A549 treated with DMSO at 1 μM for 4 hours (cell line): ENCODE measurements at places on chromosomes 3 and 15. TPM values are rescaled to one million over a fixed set of nuclear protein-coding genes. Genes with fewer than 3 reads are reported as not detected.

The AADACL2 gene
- not detected in 5 replicates for total RNA-seq

The SLC51B gene
- 10.5 to 15.5 TPM (median 12.1 TPM) in 5 replicates for total RNA-seq

The PAQR9 gene
- 2.9 to 4.0 TPM (median 3.4 TPM) in 5 replicates for total RNA-seq

The GOLGA6D gene
- 0.11 to 0.12 TPM in 2 of 5 replicates, not detected in the others for total RNA-seq

The TRIM71 gene
- 0.01 TPM in 1 of 5 replicates, not detected in the others for total RNA-seq

The P2RY13 gene
- total RNA-seq = not detected in 5 replicates

The FMN1 gene
- 0.24 to 0.44 TPM (median 0.33 TPM) in 5 replicates for total RNA-seq

The BDH1 gene
- total RNA-seq = 2.5 to 3.7 TPM (median 2.9 TPM) in 5 replicates

The DAPK2 gene
- total RNA-seq = 2.3 to 4.4 TPM (median 4.2 TPM) in 5 replicates

The SLC27A2 gene
- total RNA-seq = 24.3 to 34.4 TPM (median 28.5 TPM) in 5 replicates

The GRM2 gene
- total RNA-seq = 0.04 to 0.11 TPM (median 0.07 TPM) in 5 replicates

The CYP19A1 gene
- total RNA-seq = 0.06 to 0.25 TPM (median 0.10 TPM) in 4 of 5 replicates, not detected in the other

The ADCY5 gene
- 0.31 to 0.63 TPM (median 0.46 TPM) in 5 replicates for total RNA-seq

The ARNT2 gene
- 16.8 to 20.6 TPM (median 18.4 TPM) in 5 replicates for total RNA-seq

The SERPINI2 gene
- not detected in 5 replicates for total RNA-seq

The SPTSSB gene
- total RNA-seq = not detected in 5 replicates

The CNTN4 gene
- not detected in 5 replicates for total RNA-seq

The CLSTN2 gene
- 0.03 to 0.13 TPM (median 0.05 TPM) in 4 of 5 replicates, not detected in the other for total RNA-seq

The ZNF774 gene
- 0.83 to 1.4 TPM (median 1.0 TPM) in 5 replicates for total RNA-seq

The TMEM40 gene
- 0.23 to 0.55 TPM (median 0.42 TPM) in 5 replicates for total RNA-seq

The FOXB1 gene
- not detected in 5 replicates for total RNA-seq

The IFT80 gene
- 11.3 to 18.0 TPM (median 13.9 TPM) in 5 replicates for total RNA-seq

The SAXO2 gene
- total RNA-seq = 1.8 to 2.4 TPM (median 2.2 TPM) in 5 replicates

The U2SURP gene
- total RNA-seq = 75.5 to 106 TPM (median 94.9 TPM) in 5 replicates

The PIGBOS1 gene
- total RNA-seq = 20.6 to 33.5 TPM (median 24.5 TPM) in 5 replicates

The FSIP1 gene
- 0.40 to 0.73 TPM (median 0.64 TPM) in 5 replicates for total RNA-seq

The BMF gene
- total RNA-seq = 1.3 to 4.0 TPM (median 1.6 TPM) in 5 replicates

The SKOR1 gene
- 0.03 to 0.04 TPM (median 0.03 TPM) in 3 of 5 replicates, not detected in the others for total RNA-seq

The CPNE9 gene
- total RNA-seq = 0.08 to 0.33 TPM (median 0.15 TPM) in 4 of 5 replicates, not detected in the other

The ATP13A4 gene
- total RNA-seq = 0.24 TPM in 1 of 5 replicates, not detected in the others

The ANKUB1 gene
- total RNA-seq = not detected in 5 replicates

The ZNF860 gene
- total RNA-seq = 0.97 to 1.5 TPM (median 1.1 TPM) in 5 replicates

The PP2D1 gene
- not detected in 5 replicates for total RNA-seq

The MESP2 gene
- 0.37 to 0.65 TPM (median 0.62 TPM) in 5 replicates for total RNA-seq

The PLSCR4 gene
- 3.0 to 5.5 TPM (median 4.4 TPM) in 5 replicates for total RNA-seq

The LMAN1L gene
- not detected in 5 replicates for total RNA-seq

The ZBTB47 gene
- 6.0 to 7.4 TPM (median 6.5 TPM) in 5 replicates for total RNA-seq

The PAQR5 gene
- 79.0 to 125 TPM (median 119 TPM) in 5 replicates for total RNA-seq

The IL5RA gene
- total RNA-seq = not detected in 5 replicates

The TAGLN3 gene
- not detected in 5 replicates for total RNA-seq

The GOLGA8T gene
- total RNA-seq = 0.66 to 1.7 TPM (median 1.3 TPM) in 5 replicates

The FES gene
- 0.69 to 0.88 TPM (median 0.71 TPM) in 5 replicates for total RNA-seq

The EPB42 gene
- total RNA-seq = not detected in 5 replicates

The GOLGA8S gene
- 0.07 to 0.18 TPM (median 0.17 TPM) in 5 replicates for total RNA-seq

The TNNC1 gene
- 1.2 to 2.0 TPM (median 1.4 TPM) in 5 replicates for total RNA-seq

The CATSPER2 gene
- total RNA-seq = 0.36 to 1.9 TPM (median 0.69 TPM) in 5 replicates

The AMT gene
- total RNA-seq = 0.24 to 0.62 TPM (median 0.26 TPM) in 5 replicates
